ENCODE measurements at places on chromosomes 6 and 20.

GRCh38 chr6:52877168-52877567, 32.3 kb downstream of the GSTA3 start:
- DNase-seq: peak; percentile 93

- peak; percentile 47 for DNase-seq
Measured at GRCh38 chr6:47631269-47631772, 67.1 kb upstream of the ADGRF4 start.

DNA sequence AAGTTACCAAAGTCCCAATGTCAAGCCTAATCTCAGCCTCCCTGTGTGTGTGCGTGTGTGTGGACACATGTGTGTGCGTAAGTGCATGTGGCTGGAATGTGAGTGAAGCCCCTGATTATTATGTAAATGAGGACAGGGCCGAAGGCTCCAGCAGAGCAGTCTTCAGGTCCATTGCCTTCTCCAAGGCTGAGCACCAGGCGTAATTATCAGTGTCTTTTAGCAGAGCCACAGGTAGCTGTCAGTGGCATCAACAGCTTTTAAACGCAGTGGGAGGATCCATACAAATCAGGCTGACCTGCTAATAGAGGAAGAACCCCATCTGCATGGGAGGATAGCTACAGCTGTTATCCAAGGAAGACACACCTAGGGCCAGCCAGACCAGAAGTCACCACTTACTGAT, 324.3 kb upstream of the MOCS1 start:
- DNase-seq: no peak

DNA sequence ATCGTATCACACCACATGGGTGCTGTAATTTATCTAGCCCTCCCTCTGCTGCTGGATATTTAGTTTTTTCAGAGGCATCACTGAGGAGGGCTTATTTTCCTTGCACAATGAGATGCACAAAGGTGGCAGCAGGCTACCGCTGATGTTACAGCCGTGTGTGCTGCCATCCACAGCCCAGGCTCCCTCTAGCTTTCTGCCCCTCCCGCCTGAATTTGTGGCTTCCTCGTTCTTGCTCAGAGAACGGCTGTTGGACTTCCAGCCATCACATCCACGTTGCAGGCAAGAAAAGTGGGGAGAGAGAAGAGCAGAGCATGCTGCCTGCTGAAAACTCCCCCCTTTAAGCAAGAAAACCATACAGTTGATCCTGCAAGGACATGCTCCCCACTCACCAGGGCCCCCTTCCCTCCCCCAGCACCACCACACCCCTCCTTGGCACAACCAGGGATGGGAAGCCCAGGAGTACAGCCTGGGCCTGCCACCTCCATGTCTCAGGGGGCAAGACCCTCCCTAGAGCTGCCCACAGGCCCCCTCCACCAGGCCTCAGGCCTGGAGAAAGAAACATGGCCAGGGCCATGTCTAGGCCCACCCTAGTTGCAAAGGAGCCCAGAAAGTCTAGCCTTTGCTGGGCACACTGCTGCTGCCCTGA, 102.6 kb downstream of the MRPL14 start:
- no peak for DNase-seq

DNA sequence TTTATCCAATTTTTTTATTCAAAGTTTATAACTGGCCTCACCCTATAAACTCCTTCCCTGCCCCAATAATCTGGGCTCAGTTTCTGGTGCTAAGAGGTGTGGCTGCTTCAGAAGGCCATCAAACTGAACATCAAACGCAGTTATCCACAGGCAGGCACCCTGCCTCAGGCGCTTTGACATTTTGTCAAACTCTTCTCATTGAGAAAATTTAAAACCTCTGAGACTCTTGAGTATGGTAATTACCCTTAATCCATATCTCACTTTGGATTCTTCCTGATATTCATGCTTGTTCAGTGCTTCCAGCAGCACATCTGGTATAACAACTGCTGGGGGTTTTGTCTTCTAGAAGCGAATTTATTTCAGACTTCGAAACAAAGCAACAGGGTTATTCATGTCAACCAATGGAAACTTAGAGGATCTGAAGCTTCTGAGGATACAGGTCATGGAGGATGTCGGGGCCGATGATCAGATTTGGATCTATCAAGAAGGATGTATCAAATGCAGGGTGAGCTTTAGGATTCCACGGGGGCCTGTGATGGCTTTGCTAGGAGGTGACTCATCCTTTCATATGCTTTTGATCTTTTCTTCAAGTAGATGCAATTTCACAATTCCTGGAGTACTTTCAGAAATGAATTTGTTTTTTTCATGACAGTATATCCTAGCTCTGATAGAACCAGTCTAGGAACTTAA, 68.2 kb downstream of the RTN4IP1 start:
- DNase-seq: peak; percentile 54

Measured in EH (cell line).